ENCODE measurements at places on chromosomes 6 and 20. TPM values are rescaled to one million over a fixed set of nuclear protein-coding genes. Genes with fewer than 3 reads are reported as not detected.

The EEF1A2 gene
- 2.5 TPM for total RNA-seq

The NCOA5 gene
- total RNA-seq = 25.9 TPM

The ASIP gene
- not detected for total RNA-seq

The COQ3 gene
- total RNA-seq = 2.0 TPM

The AIF1 gene
- total RNA-seq = not detected

The PSMB9 gene
- total RNA-seq = 53.8 TPM

The TOP1 gene
- total RNA-seq = 37.9 TPM

The MCHR2 gene
- not detected for total RNA-seq

The SIM1 gene
- not detected for total RNA-seq

The SEMG1 gene
- total RNA-seq = not detected

The FOXS1 gene
- total RNA-seq = 0.82 TPM
